ENCODE measurements at places on chromosomes 7 and 10.

GRCh38 chr7:2542916-2543871 lies 12.1 kb downstream of the BRAT1 start:
- H3K27me3 ChIP-seq, result no peaks in the 10 kb centered on the region
- H3K36me3 ChIP-seq, result peaks cover 45% of the 10 kb centered on the region
- no peaks in the 10 kb centered on the region for H3K4me1 ChIP-seq
- H3K27ac ChIP-seq, result no peak overlapping the region
- DNase-seq, result no peak

- peak overlapping the region; percentile 65 for H3K4me3 ChIP-seq
- no peak overlapping the region for H3K27ac ChIP-seq
- peaks cover 4% of the 10 kb centered on the region for H3K4me1 ChIP-seq
- peaks cover 2% of the 10 kb centered on the region for H3K27me3 ChIP-seq
- no peaks in the 10 kb centered on the region for H3K36me3 ChIP-seq
These were observed 544 bp downstream of the TSPAN33 start for GRCh38 chr7:129144834-129145668.

DNA sequence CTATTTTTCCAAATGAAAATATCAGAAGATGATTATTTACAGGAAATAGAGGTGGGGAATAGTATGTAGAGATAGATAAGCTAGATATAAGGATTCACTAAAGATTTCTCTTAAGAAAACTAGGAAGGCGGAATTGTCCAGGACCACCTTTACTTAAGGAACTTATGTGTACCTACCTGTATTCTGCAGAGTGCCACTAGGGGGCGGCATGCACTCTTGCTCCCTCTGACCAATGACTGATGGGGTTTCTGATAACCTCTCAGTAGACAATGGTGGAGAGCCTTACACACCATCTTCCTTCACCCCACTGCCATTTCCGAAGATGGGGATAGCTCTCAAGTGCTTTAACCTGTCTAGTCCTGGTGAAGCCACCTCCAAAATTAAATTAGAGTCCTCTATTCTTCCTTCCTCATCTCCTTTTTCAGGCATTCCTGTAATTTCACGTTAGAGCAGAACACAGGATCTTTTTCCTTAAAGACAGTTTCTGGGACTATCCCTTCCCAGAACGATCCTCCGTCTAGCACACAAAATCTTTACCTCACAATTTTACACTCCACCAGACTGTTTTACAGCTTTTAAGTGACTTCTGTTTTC lies 453.1 kb downstream of the SORCS1 start:
- H3K27ac ChIP-seq, result no peak overlapping the region
- DNase-seq, result peak; percentile 33
- H3K27me3 ChIP-seq, result no peaks in the 10 kb centered on the region
- no peaks in the 10 kb centered on the region for H3K36me3 ChIP-seq
- H3K4me1 ChIP-seq, result peaks cover 4% of the 10 kb centered on the region

GRCh38 chr10:3494131-3494837 lies 290.7 kb downstream of the KLF6 start:
- peaks cover 6% of the 10 kb centered on the region for H3K4me1 ChIP-seq
- no peak overlapping the region for H3K4me3 ChIP-seq
- H3K27me3 ChIP-seq, result no peaks in the 10 kb centered on the region
- no peaks in the 10 kb centered on the region for H3K36me3 ChIP-seq

DNA sequence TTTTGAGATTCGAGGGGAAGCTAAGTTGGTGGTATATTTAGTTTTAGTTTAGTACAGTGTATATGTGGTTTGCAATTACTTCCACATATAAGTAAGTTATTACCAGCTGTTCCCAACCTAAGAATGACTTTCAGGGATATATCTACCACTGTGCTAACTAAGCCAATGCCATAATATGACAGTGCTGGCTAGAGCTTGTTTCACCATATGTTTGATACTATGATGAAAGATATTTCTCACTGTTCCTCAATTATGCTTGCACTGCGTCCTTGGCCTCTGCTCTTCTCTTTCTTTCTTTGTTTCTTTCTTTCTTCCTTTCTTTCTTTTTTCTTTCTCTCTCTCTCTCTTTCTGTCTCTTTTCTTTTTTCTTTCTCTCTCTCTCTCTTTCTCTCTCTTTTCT lies 113.8 kb upstream of the SKAP2 start:
- no peaks in the 10 kb centered on the region for H3K27me3 ChIP-seq
- no peak overlapping the region for H3K27ac ChIP-seq
- DNase-seq, result no peak

Data from iPS DF 6.9 (cell line).